ENCODE measurements at places on chromosomes 13 and 19. TPM values are rescaled to one million over a fixed set of nuclear protein-coding genes. Genes with fewer than 3 reads are reported as not detected.

DNA sequence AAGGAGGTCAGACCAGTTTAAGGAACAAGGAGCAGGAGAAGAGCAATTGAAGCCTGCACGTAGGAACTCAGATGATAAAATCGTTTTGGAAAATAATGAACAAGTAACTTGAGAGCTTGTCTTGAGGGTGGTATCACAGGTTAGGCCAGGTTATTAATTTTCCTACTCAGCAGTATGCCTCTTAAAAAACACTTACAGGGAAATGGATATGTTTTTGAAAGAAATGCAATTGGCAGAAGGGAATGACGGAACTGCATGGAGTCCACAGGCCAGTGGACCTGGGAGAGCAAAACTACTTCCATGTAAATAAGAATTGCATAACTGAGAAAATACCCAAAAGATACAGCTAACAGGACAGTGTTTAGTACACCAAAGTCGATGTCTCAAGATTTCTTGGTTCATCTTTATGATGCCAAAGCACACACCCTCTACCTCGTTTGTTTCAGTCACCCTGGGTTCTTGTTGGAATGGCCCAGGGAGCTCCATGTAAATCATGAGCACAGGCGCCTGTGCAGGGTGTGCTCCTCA lies 35.2 kb downstream of the MBNL2 start:
- DNase-seq: no peak

LRRC4B gene
- polyA plus RNA-seq: 1.2 TPM

DNA sequence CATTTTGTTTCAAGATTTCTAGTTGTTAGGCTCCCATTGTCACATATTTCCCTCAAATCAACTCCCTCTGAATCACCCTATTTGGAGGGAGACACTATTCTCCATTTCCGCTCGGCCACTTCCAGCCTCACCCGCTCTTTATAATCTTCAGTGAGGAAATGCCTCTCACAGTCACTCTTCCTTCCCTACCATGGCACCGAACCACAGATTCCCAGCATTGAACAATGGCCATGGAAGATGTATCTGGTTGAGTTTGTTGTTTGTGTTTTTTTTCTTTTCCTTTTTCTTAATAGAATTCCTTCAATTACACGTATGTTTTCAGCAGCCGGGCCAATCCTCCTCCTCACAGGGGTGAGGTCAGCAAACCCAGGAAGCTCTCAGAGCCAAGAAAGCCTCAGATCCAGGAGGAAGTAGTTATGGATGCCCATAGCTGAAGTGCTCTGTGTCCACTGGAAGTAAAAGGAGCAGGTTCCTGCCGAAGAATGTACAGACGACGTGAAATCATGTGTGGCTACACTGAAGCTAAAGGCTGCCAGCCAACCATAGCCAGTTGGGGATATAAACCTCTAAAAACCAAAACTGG lies 472.1 kb downstream of the FOXO1 start:
- DNase-seq: no peak

LILRA1 gene
- polyA plus RNA-seq: 0.62 TPM

GRCh38 chr13:74301258-74301935 lies 167.2 kb upstream of the KLF12 start:
- no peak for DNase-seq

KLK7 gene
- polyA plus RNA-seq: not detected

KIR2DL3 gene
- polyA plus RNA-seq: not detected

- DNase-seq: no peak
Measured at GRCh38 chr19:1384478-1385110, 887 bp downstream of the NDUFS7 start.

DNA sequence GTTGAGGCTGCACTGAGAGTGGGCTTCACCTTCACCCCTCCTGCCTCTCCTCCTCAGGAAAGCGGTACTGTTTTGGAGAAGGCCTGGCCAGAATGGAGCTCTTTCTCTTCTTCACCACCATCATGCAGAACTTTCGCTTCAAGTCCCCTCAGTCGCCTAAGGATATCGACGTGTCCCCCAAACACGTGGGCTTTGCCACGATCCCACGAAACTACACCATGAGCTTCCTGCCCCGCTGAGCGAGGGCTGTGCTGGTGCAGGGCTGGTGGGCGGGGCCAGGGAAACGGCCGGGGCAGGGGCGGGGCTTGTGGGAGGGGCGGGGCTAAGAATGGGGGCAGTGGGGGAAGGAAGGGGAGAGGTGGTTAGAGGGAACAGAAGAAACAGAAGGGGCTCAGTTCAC lies 7.5 kb downstream of the CYP2A13 start:
- no peak for DNase-seq

GRCh38 chr19:48480183-48480557 lies 11.0 kb downstream of the CYTH2 start:
- peak; percentile 84 for DNase-seq

DNA sequence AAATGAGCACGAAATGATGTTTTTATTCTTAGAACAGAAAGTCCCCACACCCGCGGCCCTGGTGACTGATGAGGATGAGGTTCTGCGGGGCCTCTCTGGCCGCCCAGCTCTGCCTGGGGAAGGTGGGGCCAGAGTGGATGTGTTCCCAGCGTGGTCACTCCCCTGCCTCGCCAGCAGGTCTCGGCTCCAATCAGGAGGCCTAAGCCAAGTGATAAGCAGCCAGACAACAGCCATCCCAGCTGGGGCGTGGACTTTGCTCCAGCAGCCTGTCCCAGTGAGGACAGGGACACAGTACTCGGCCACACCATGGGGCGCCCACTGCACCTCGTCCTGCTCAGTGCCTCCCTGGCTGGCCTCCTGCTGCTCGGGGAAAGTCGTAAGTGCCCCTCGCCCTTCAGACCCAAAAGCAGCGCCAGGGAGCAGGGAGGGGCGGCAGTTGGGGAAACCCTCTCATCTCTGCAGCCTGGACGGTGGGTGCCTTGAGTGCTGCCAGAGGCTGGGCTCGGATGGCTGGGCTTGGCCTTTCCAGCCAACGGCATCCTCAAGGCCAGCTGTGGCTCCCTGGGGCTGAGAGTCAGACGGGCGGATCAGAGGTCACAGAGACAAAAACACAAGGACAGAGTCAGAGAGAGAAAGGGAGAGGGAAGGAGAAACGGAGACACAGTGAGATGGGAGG lies at the start of gene F10:
TSS of gene F10 (plus strand) at position 250 of the 676 bp plus-strand sequence. CDS start at position 307, 57 bp downstream.
- DNase-seq: peak; percentile 73

GRCh38 chr13:102960959-102961358 lies 105.3 kb downstream of the SLC10A2 start:
- no peak for DNase-seq

ZIC2 gene
- not detected for polyA plus RNA-seq

TTC9B gene
- polyA plus RNA-seq: 0.35 TPM

EFNA2 gene
- polyA plus RNA-seq: not detected

FUT6 gene
- polyA plus RNA-seq: 15.3 TPM

PCDH17 gene
- 0.76 TPM for polyA plus RNA-seq

PLIN5 gene
- polyA plus RNA-seq: 37.9 TPM

DNA sequence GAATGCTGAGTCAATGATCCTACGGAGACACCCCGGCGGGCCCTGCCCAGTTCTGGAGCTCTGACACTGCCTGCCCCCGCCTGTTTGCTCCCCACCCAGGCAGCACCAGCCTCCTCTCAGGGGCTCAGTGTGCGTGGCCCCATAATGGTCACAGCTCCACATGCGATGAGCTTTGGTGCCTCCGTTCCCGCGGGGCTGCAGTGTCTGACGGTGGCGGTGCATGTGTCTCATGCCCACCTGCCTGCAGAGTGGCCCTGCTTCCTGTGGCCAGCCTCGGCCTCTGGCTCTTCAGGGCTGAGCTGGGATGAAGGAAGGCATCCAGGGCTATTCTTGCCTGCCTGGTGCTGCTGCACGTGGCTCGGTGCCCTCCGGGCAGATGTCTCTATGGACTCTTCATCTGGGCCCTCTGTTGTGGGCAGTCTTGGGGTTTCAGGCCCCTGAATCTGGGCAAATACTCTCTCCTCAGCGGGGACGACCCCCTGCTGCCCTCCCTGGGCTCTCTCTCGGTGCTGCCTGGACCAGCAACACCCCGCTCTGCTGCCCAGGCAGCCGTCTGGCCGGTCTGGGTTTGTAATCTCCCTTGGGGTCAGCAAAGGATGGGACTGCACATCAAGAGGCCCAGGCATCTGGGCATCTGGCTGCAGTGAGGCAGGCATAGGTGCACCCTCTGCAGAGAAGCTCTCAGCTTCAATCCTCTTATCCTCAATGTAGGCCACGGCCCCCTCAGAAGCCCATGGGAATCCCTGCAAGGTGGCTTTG lies 19.3 kb upstream of the TMEM255B start:
- no peak for DNase-seq

GRCh38 chr19:19230999-19231398 lies 19.2 kb downstream of the NCAN start:
- no peak for DNase-seq

DNA sequence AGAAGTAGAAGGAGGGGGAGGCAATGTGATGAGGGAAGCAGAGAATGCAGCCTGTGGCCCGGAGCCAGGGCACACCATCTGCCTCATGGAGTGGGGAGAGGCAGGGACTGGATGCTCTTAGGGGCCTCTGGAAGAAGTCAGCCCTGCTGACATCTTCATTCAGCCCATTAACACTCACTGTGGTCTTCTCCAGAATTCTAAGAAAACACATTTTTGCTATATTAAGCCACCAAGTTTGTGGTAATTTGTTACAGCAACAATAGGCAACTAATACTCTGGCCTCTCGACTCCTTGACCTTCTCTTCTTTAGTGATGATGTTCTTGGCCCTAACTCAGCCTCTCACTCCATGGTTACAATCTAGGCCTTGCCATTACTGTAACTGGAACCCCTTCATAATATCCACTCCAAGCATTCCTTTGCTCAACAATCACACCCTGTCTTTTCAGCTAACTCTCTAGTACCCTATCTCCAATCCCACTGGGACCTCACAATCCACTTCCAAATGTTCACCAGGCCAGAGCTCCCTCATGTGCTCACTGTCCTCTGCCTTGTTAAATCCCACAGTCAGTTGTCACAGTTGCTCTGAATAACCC lies 98.5 kb downstream of the MIPEP start:
- DNase-seq: no peak

GRCh38 chr13:65378484-65378883 lies 1851.7 kb downstream of the PCDH9 start:
- DNase-seq: no peak

IL12RB1 gene
- not detected for polyA plus RNA-seq

- DNase-seq: peak; percentile 65
Measured at GRCh38 chr19:48772503-48772953, 17.2 kb downstream of the FGF21 start.

SLC17A7 gene
- polyA plus RNA-seq: 0.76 TPM

DNA sequence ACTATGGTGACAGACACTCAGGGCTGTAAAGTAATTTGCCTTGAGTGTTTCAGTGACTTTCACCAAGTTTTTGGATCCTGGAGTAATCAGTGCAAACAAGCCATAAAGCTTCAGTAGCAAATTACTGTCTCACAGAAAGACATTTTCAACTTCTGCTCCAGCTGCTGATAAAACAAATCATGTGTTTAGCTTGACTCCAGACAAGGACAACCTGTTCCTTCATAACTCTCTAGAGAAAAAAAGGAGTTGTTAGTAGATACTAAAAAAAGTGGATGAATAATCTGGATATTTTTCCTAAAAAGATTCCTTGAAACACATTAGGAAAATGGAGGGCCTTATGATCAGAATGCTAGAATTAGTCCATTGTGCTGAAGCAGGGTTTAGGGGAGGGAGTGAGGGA lies 9.4 kb downstream of the ARGLU1 start:
- DNase-seq: no peak

- peak; percentile 80 for DNase-seq
Measured at GRCh38 chr13:111177081-111177711, 62.1 kb downstream of the ARHGEF7 start.

GRCh38 chr13:51976423-51976822 lies 34.8 kb downstream of the ATP7B start:
- DNase-seq: no peak

GRIN2D gene
- 0.10 TPM for polyA plus RNA-seq

GRCh38 chr13:110361365-110361911 lies 54.4 kb downstream of the COL4A2 start:
- no peak for DNase-seq

GRCh38 chr19:37361994-37362393 lies 8.9 kb upstream of the ZNF527 start:
- no peak for DNase-seq

TMEM59L gene
- polyA plus RNA-seq: 0.25 TPM

TMPRSS9 gene
- polyA plus RNA-seq: not detected

DNA sequence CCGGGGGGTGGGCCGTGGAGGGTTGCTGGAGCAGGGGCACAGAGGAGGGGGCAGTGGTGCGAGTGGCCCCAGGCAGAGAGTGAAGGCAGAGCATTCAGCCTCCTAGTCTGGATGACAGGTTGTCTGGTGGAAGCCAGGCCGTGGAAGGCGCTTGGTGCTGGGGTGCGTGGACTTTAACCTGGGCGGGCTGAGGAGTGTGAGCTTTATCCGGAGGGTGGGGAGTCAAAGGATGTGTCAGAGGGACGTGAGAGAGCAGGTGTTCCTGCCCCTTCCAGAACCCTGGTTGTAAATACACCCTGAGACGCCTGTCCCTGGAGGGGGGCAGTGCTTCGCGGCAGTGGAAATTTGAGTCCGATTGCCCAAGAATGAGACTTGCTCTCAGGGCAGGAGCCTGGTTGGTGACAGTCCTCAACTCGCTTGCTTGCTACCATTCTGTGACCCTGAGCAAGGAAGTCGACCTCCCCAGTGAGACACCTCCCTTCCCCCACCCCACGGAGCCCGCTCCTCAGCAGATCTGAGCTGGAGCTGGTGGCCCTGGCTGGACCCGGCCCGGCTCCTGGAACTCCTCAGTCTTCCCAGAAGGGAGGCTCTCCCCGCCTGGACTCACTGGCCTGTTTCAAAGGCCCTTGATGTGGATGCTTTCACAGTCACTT lies 2.3 kb downstream of the SPPL2B start:
- DNase-seq: peak; percentile 74

Data from stomach (tissue), 19 donors.